Activated CD8-positive, alpha-beta memory T cell treated with anti-CD3 and anti-CD28 coated beads for 1 hour (primary cell): ENCODE measurements at places on chromosomes 7 and 10.

GRCh38 chr7:31310321-31310935 lies 30.1 kb downstream of the NEUROD6 start:
- DNase-seq, result no peak

DNA sequence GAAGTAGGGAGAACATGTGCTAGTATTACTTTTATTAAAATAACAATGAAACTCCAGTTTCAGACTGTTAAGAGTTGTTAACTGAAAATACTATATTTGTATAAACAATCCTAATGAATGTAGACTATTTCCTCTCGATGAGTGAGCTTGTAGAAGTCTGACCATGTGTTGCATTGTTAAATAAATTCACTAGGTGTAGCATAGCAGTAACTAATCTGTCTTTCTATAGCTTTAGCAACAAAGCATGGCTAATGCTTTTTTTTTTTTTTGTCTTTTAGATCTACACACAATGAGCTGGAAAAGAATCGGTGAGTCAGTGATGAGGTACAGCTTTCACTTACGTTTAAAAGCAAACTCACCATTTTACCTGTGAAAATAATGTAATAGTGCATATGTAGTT lies 37.1 kb downstream of the MXI1 start:
- DNase-seq, result no peak

DNA sequence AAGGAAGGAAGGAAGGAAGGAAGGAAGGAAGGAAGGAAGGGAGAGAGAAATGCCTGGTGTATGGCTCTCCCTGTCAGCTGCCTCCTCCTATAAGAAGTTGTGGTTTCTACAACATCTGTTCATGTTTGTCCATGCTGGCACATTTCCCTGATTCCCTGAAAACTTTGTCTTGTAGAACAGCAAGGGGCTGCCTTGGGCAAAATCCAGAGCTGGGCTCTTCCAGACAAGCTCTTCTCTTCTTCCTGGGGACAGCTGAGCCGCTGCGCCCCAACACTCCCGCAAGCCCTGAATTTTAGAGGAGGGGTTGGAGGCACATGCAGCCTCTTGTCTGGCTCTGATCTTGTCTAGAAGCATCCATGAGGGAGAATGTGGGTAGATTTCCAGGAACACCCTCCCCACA lies 282.0 kb upstream of the ADARB2 start:
- no peak for DNase-seq

DNA sequence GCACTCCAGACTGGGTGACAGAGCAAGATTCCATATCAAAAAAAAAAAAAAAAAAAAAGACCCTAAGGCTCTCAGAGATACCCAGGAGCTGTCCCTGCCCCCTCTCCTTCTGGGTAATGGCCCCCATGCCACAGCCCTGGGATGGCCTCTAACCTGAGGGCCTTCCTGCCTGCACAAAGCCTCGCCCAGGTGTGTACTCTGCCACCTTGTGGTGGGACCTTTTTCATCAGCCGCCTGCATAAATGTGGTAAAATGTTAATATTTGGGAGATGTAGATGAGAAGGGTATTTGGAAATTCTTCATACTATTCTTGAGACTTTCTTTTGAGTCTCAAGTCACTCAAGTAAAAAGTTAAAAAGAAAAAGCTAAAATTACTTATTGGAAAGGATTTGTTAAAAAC lies 46.3 kb upstream of the RNF216 start:
- no peak for DNase-seq

DNA sequence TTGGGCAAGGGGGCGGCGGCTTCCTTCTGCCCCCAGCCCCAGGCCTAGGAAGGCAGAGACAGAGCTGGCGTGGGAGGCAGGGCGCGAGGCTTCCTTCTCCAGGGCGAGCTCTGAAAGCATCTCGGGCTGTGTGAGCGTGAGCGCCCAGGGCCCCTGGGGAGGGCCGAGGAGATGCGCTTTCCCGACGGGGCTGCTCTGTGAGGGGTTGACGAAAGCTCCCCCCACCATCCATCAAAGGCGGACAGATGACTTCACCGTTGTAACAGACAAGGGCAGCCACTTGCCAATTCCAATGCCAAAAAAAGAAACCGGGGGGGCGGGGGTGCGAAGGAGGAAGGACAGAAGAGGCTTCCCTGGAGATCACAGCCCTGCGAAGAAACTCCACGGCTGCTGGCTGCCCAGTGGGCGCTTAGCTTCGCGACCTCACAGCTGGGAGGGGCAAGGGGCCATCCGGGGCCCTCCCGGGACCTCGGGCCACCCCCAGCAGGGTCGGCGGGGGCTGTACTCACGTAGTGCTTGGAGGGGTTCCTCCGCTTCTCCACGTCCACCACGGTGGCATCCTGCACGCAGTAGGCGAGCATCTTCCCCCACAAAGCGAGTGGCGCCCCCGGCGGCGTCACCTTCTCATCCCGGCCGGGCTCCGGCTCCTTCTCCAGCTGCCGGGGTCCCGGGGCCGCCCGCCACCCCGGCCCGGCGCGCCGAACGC lies 537 bp downstream of the SH3PXD2A start:
- no peak for DNase-seq

- DNase-seq, result no peak
These were observed 283.6 kb downstream of the ADRA2A start for GRCh38 chr10:111360260-111360925.

DNA sequence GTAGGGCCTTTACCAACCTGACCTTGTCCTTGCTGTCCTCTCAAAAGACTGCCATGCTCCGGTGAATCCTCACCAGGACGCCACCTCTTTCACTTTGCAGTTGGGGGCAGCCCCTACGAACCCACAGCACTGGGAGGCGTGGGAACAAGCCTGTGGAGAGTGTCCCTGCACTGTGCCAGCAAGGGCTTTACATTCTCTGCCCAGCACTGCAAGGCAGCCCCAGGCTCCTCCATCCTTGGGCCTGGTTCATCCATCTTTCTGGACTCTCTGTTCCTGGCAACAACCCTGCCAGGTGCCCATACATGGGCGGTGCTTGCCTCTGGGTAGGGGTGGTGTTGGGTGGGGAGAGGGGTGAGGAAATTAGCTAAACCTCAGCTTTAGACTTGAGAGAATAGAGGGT lies 1.4 kb downstream of the CHAT start:
- DNase-seq, result no peak

GRCh38 chr10:96496281-96496925 lies 17.3 kb downstream of the TLL2 start:
- DNase-seq, result no peak

- DNase-seq, result peak; percentile 53
These were observed 373 bp downstream of the H2AZ2 start for GRCh38 chr7:44847509-44847919.

DNA sequence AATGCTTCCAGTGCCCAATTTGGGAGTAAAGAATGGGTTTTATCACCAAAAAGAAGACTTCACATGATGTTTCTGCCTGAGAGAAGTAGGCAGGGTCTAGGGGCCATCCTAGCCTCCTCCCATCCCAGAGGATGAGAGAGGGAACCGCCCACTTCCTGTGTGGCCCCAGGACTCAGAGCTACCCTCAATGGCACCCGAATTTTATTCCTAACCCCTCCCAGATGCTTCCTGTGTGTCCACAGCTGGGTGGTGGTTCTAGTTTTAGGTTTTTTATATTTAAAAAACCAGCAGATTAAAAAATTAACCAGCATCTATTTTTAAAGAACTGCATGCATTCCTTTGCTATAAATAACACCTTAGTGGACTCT lies 583.5 kb downstream of the PTPRN2 start:
- no peak for DNase-seq

GRCh38 chr7:127835679-127836078 lies 183.7 kb downstream of the SND1 start:
- no peak for DNase-seq

GRCh38 chr7:77982926-77983550 lies 184.5 kb downstream of the PHTF2 start:
- no peak for DNase-seq

- no peak for DNase-seq
These were observed 56.3 kb downstream of the CRTAC1 start for GRCh38 chr10:97974100-97974499.

DNA sequence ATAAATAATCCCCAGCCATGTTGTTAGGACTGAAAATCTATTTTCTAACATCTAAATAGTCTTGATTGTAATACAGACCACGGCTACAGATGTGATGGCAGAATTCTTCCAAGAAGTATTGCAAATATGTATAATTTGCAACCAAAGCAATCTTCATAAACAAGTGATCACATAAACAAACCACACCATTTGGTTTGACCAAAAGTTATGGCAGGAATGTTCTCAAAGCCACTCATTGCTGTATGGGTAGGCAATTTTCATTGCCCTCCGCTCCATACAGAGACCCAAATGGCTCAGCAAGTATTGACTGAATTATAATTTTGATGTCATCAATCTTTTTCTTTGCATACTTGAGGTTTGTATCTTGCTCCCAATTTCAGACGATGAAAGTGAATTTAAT lies 19.0 kb upstream of the RHOBTB1 start:
- DNase-seq, result no peak

GRCh38 chr7:127417346-127417745 lies 24.8 kb upstream of the ZNF800 start:
- DNase-seq, result no peak

DNA sequence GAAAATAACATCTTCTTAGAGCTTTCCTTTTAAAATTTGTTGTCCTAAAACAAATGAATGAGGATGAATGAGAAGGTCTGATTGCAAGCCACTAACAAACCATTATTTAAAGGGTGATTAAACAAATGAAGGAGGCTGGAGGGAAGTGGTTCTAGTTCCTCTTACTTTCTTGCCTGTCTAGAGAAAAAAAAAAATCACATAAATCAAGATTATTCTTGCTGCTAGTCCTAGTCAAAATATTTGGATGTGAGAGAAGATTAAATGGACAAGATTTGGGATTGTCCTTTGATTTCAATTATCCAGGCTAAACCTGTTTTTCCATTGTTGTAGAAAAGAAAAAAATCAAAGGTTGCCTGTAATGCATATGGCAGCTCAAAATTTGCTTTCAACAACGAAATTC lies 3.3 kb downstream of the SKAP2 start:
- no peak for DNase-seq

DNA sequence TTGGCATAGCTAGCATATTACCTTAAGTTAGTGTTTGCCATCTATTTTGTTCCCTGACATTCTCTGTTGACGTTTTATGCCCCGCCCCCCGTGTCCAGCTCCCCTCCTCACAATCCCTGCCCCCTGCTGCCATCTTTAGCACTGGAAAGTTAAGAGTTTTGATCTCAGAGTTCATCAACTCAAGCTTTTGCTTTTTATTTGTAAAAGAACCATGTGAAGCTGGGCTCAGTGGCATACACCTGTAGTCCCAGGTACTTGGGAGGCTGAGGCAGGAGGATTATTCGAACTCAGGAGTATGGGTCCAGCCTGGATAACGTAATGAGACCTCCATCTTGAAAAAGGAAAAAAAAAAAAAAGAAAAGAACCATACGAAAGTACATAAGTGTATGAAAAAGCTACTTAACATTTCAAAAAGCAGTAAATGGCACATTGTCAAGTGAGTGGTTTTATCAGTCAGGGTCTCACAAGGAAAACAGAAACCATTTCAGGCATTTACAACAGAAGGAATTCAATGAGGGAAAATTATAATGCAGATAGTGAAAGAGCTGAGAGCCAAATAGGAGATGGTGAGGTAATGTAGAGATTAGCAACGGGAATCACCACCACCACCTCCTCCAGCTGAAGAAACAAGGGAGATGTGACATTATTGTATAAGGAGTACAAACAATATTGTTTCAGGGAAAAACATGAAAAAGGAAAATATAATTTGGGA lies 64.9 kb downstream of the MCU start:
- DNase-seq, result no peak

DNA sequence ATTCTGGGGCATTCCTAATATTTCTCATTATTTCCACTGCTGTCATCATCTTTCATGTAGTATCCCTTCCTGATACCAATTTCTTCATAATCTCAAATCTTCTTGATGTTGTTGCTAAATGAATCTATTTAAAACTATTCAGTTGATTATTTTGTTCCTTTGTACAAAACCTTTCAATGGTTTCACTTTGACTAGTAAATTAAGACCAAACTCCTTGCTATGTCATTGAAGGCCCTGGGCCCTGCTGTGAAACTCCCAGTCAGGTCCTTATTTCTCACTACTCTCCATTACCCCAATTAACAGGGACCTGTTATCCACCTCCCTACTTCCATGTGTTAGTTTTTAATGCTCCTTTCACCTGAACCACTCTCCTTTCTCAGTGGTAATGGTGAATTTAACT lies 97.0 kb downstream of the CTTNBP2 start:
- DNase-seq, result no peak

DNA sequence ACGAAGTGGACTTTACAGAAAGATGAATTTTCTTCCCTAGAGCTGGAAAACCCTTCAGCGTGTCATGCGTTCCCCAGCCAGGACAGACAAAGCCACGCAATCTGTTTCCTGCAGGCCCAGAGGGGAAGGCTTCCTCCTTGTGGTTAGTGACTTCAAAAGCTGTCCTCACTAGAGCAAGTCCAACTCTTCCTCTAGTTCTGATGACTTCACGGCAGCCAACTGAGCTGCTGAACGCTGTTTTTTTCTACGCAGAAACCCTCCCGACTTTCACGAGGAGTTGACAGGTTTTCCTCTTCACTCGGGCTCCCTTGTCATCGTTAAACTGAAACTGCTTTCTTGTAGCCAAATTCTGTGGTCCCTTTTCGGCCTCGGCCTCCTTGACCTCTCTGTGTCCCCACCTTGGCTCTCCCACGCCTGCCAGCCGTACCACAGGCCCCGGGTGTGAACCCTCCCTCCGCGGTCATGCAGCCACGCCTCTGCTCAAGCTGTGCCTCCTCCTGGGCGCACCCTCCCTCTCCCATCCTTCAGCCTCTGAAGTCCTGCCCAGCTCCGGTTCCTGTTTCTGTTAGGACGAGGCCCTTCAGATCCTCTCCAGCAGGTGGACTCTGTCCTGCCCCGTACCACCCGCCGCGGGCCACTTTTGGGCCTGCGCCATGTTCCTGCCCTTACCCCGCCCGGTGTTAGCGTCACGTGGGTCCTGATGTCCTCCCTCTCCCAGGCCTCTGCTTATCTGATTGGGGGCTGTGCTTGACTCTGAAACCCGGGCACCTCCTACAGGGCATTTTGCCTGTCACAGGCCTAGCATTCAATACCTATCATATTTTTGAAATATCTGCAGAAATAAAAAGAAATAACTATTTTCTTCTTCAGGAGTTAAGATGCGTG lies 39.3 kb downstream of the CUX1 start:
- peak; percentile 48 for DNase-seq

DNA sequence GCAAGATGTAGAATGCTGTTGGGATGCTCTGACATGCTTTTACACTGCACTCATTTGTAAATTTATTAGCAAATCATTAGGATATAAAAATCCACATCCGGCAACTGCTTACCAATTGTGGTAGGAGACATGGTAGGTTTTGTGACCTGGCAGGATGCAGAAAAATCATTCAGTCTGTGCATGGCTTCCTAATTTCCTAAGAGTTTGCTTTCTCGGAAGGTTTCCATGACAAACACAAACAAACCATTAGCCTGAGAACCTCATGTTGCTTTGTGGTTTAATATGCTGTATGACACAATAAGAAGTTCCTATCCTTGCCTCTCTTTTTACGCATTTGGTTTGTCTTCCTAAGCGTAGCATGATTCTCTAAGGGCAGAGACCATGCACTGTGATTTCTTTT lies 14.7 kb upstream of the LMBR1 start:
- DNase-seq, result no peak

GRCh38 chr10:79084972-79085597 lies 16.3 kb downstream of the ZMIZ1 start:
- no peak for DNase-seq

GRCh38 chr10:100000109-100000644 lies 9.6 kb downstream of the DNMBP start:
- no peak for DNase-seq
